ENCODE measurements at places on chromosomes 1 and 21. TPM values are rescaled to one million over a fixed set of nuclear protein-coding genes. Genes with fewer than 3 reads are reported as not detected.

Gene TMEM201
- 24.8 TPM for total RNA-seq

Gene IL20
- not detected for total RNA-seq

Gene TRIM67
- not detected for total RNA-seq

Gene SEMA4A
- 1.5 TPM for total RNA-seq

Gene RHCE
- not detected for total RNA-seq

Gene AKR7A3
- total RNA-seq, result 0.49 TPM

Gene TMEM125
- not detected for total RNA-seq

Gene GNG4
- not detected for total RNA-seq

Gene APCS
- not detected for total RNA-seq

Gene PROK1
- total RNA-seq, result not detected

Gene MTR
- 41.8 TPM for total RNA-seq

Gene CCSAP
- total RNA-seq, result 5.7 TPM

Gene SUSD4
- total RNA-seq, result not detected

Gene RAB3B
- 11.9 TPM for total RNA-seq

Gene SHE
- 52.7 TPM for total RNA-seq

Gene VWA5B1
- not detected for total RNA-seq

Gene DNAH14
- 7.1 TPM for total RNA-seq

DNA sequence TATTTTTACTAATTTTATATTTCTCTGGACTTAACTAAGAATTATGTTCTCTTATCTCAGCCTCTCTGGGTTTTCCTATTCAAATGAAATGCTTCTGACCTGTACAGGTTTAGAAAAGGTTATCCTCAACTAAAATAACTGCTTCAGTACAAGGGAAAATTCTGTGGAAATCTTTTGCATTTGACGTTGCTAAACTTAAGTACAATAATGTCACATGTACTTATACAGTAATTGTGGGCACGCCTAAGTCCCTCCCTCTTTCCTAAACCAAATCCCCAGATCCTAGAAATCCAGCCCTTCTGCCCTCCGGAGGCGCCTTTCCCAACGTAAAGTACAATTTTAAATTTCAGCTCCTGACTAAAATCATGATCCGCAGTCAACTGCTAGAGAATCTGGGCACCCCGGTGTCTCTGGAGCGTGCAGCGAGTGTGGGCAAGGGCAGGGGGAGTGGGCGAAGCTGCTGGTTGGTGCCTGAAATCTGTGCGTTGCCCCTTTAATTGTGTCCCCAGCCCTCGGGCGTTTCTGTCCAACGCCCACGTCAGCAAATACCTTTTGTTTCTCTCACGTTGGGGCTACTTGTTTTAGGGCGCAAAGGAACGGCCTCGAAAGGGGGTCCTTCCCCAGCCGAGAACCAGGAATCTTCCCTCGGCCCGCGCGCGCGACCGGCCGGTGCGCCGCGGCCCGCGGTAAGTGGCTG, at the start of gene ZBTB8A:
Gene ZBTB8A, plus strand, starts transcription at position 541 of the 697 bp plus-strand sequence. CDS start 53,505 bp downstream, outside the sequence.
- DNase-seq, result peak; percentile 79

GRCh38 chr1:35211120-35211414, 18.1 kb upstream of the SFPQ start:
- DNase-seq, result no peak

DNA sequence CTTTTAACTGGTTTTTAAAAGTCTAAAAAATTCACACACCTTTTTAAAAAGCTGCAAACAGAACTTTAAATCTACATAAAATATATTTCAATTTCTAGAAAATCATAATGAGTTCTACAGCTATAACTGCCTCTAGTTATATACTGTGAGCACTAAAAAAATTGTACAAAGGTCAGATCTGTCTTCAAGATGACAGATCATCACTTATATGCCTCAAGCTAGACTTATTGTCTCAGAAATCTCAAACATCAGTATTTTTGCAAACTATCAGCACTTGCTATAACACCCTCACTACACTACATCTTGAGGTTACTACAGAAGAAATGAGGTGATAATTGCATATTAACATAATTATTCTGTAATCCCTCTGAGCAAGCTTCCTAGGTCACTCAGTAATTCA, 76.5 kb downstream of the ZNF644 start:
- no peak for DNase-seq

GRCh38 chr1:28115267-28115666, 26.9 kb upstream of the EYA3 start:
- no peak for DNase-seq

DNA sequence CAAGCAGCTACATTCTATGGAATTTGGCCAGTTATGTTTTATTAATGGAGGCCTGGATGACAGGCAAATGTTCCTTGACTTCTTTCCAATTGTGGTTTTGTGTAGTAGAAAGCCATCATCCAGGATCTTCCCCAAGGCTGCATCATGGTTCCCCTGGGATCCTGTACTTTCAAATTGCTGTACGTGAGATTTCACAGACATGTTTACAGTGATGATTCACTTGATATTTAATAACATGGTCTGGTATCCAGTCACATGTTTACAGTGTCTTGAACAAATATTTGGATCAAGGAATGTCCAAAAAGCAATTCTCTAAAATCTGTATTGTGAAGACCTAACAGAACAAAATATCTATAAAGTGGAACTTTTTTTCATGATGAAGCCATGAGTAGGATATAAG, 68.3 kb upstream of the ST6GALNAC3 start:
- DNase-seq, result no peak

DNA sequence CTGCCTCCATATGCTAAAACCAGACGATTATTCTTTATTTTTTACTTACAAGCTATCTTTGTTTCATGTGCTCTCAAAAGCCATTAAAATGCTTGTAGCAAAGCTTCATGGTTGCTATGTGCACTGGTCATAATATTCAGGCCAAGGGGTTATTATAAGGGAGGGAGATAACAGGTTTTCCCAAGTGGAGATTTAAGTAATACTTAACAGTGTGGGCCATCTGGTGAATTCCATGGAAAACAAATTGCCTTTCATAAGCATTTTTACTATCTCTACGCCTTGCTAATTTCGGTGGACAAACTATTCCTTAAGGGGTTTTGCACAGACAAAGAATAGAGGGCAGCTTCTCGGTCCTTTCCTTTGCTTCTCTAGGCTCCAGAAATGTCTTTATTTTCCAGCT, 137.8 kb downstream of the NUF2 start:
- no peak for DNase-seq

- no peak for DNase-seq
These were observed 97.9 kb upstream of the EXO1 start for GRCh38 chr1:241749945-241750695.

GRCh38 chr21:15326032-15326867, 261.4 kb upstream of the NRIP1 start:
- DNase-seq, result no peak

GRCh38 chr1:12173631-12174121, 6.9 kb downstream of the TNFRSF1B start:
- no peak for DNase-seq

DNA sequence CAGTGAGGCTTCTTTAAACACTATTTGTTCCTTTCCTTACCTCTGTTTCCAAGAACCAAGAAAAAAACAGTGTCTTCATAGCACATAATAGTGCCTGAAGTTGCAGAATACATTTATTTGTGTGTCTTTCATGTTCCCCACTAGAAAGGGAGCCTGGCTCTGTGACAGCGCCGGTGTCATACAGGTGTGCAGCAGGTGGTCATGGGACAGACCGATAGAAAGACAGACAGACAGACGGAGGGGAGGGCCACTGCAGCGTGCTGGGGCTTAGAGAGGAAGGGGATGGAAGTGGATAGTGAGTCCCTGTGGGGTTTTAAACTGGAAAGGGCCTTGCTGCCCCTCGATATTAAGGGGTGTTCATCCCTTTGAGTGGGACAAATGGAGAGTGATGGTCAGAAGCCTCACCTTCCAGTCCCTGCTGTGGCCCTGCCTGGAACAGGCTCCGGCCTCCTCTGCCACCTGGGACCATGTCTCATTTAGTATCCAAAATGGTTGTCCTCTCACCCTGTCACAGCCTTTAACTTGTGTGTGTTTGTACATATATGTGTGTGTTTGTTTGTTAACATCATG, 152.9 kb downstream of the PGBD5 start:
- no peak for DNase-seq

GRCh38 chr21:36735724-36736320, 36.9 kb downstream of the SIM2 start:
- no peak for DNase-seq

GRCh38 chr1:112356765-112357164, 39.2 kb upstream of the CTTNBP2NL start:
- no peak for DNase-seq

- no peak for DNase-seq
These were observed 36.2 kb upstream of the EDEM3 start for GRCh38 chr1:184790642-184791549.

DNA sequence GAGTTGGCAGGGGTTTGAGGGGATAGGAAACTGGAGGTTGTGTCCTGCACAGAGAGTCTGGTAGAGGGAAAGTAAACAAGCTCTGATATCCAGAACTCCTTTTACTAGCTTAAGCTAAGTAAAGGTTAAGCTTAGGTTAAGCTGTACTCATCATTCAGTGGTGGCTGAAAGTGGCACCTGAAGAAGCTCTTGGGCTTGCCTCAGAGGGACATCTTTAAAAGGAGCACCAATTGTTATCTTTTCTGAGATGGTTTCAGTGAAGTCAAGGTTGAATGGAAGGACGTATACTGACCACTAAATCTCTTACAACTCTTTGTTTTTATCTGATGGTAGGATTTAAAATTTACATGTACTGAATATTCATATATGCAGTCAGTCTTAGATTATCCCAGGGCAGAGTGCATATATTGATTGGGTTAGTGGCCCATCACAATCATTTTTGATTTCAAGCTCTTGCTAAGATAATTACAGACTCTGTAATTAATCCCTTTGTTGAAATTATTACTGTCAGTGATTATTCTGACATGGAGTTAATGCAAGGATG, 43.3 kb downstream of the S1PR1 start:
- DNase-seq, result no peak

DNA sequence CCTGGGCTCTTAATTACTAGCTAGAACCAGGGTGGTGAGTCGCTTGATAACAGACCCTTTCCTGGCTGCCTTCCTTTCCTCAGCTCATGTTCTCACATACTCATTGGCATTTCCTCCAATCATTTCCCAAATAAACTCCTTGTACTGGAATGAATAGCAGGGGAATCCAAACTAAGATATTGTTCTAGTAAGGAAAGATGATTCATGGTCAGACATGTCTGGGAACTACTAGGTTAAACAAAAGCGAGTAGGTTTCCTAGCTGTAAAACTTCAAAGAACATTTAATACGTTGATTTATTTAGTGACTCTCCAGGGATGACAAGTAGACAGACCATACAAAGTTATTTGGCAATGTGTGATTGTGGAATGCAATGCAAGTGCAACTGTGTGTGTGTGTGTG, 121.2 kb upstream of the KCNJ6 start:
- DNase-seq, result peak; percentile 84

GRCh38 chr1:235009561-235010306, 118.9 kb downstream of the TOMM20 start:
- no peak for DNase-seq

DNA sequence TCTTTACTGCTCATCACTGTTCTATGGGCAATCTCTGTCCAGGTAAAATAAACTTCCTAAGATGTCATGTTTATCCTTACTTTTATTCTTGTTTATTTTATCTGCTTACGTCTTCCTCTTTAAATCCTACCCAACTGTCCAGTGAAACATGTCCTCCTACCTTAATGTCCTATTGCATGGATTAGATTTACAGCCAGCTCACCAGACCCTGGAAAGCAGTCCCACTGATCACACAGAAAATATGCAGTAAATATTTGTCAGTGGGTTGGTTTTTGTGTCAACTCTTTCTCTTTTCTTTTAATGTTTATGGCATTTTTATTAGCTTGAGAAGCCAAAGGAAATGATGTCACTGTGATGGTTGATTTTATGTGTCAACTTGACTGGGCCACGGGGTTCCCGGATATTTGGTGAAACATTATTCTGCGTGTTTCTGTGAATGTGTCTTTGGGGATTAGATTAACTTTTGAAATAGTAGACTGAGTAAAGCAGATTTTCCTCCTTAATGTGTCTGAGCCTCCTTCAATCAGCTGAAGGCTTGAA, 258.3 kb downstream of the SRGAP2C start:
- peak; percentile 20 for DNase-seq

GRCh38 chr1:229479660-229480399, 28.3 kb downstream of the NUP133 start:
- DNase-seq, result no peak

GRCh38 chr1:166273618-166274017, 106.8 kb upstream of the FAM78B start:
- no peak for DNase-seq

DNA sequence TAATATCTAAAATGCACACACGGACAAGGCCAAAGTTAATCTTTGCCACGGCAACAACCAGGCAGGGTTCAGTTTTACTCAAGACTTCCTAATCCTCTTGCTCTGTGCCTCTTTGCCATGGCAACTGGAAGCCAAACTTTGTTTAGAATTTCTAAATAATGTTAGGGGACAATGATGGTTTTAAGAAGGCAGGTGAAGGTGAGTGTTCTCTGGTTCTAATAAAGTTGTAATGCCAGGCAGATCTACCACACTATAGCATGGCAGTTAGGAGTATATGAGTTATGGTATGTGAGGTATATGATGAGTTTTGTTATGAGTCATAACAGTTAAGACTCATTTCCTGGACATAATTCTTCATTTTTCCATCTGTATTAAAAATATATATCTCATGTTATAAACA, 2.7 kb downstream of the PTPRC start:
- peak; percentile 38 for DNase-seq

- DNase-seq, result no peak
These were observed 42.2 kb upstream of the POU3F1 start for GRCh38 chr1:38088791-38089190.

- DNase-seq, result peak; percentile 58
These were observed 12.1 kb downstream of the PLXNA2 start for GRCh38 chr1:208231881-208232661.

- DNase-seq, result no peak
These were observed 28.5 kb upstream of the PAXBP1 start for GRCh38 chr21:32800056-32800455.

DNA sequence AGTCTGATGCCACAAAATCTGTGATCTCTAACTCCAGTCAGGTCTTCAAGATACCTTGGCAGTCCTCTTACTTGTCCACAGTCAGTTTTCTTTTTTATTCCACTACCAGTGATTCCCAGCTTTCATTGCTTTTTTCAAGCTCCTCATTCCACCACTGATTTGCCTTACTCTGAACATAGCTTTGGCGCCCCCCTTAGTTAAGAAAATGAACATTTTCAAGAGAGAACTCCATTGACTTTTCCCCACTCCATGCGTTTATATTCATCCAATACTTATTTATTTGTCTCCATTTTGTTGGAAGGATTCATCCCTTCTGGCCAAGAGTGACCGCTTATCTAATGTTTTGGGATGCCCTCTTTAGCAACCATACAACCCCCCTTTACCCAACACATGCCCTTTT, 33.9 kb upstream of the IPO9 start:
- peak; percentile 46 for DNase-seq

- no peak for DNase-seq
These were observed 79.8 kb downstream of the PCBP3 start for GRCh38 chr21:45723049-45723958.

- DNase-seq, result no peak
These were observed 122.9 kb upstream of the DAB1 start for GRCh38 chr1:57546549-57547330.

All from endothelial cell of umbilical vein (primary cell).